Stimulated activated CD8-positive, alpha-beta memory T cell treated with anti-CD3 and anti-CD28 coated beads, Interleukin-12 subunit alpha, Interleukin-12 subunit beta, amount 100 ng/mL, for 1 hour (primary cell): ENCODE measurements at places on chromosomes 5 and 9.

- DNase-seq, result no peak
Measured at GRCh38 chr5:123528065-123528464, 16.1 kb downstream of the CSNK1G3 start.

GRCh38 chr5:176825957-176826356, 15.6 kb downstream of the UNC5A start:
- DNase-seq, result no peak

- DNase-seq, result no peak
Measured at GRCh38 chr5:137278476-137278875, 220.7 kb downstream of the SPOCK1 start.

- no peak for DNase-seq
Measured at GRCh38 chr5:20636686-20637085, 648.7 kb upstream of the CDH18 start.

DNA sequence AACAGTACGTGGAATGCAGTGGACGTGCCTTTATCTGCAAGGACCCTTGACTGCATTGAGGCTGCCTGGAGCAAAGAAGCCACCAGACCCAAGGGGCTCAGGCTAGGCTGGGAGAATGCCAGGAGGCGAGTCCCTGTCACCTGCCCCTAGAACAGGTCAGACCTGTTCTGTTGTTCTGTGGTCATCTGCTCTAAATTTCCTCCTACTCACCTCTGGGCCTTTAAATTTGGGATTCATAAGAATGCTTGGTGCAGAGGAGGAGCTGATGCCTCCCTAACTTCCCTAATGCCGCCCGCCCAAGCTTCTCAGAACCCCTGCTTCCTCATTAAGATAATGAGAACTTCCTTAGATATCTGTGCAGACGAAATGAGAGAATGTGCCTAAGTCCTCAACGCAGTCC, 32.0 kb downstream of the DAPK1 start:
- DNase-seq, result no peak

DNA sequence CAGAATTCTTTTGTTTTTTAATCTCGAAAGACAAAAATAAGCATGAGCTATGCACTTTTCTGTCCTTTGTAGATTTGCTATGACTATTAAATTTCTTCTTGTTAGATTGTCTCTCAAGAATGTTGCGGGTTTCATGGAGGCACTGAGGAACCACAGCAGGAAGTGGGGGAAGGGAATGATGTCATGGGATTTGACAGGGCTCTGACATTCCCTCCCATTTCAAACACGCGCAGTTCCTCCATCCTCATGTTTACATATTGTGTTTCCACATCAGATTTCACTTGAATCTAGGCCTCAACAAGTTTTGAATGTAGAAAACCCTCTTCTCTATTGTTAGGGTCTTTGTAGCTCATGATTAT, 154.8 kb downstream of the PALM2AKAP2 start:
- no peak for DNase-seq

GRCh38 chr9:1053986-1054425, 3.8 kb downstream of the DMRT2 start:
- no peak for DNase-seq

DNA sequence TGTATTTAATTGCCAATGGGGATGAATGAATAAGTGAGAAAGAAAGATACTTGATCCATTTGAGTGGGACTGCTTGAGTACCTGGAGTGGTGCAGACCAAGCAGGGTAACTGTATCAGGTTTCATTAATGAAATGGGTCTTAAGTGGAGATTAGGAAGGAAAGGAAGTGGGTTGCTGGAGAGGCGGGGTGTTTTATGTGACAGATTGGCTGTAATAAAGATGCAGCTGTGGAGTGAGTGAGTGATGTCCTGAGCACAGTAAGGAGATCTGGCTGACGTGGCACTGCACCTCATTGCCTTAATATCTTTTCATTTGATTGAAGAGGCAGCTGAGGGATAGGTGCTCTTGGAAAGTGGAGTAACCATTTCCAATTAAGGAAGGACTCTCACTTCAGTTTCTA, 161.0 kb upstream of the CCDC152 start:
- DNase-seq, result no peak

GRCh38 chr9:91953718-91954117, 3.7 kb upstream of the ROR2 start:
- no peak for DNase-seq

- no peak for DNase-seq
Measured at GRCh38 chr9:13962006-13962405, 351.9 kb downstream of the NFIB start.

DNA sequence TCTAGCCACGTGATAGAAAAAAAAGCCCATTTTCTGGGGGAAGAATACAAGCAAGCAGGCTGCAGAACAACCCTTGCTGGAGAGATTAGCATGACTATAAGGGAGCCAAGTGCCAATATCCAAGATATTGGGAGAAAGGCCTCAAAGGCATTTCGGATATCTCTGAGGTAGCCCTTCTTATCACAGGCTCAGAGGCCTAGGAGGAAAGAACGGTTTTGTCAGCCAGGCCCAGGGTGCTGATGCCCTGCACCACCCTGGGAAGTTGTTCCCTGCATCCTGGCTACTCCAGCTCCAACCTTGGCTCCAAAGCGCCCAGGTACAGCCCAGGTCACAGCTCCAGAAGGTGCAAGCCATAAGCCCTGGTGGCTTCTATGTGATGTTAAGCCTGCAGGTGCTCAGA, 66.4 kb downstream of the C9orf153 start:
- DNase-seq, result no peak

- no peak for DNase-seq
Measured at GRCh38 chr5:30156156-30156555, 1037.3 kb upstream of the CDH6 start.

DNA sequence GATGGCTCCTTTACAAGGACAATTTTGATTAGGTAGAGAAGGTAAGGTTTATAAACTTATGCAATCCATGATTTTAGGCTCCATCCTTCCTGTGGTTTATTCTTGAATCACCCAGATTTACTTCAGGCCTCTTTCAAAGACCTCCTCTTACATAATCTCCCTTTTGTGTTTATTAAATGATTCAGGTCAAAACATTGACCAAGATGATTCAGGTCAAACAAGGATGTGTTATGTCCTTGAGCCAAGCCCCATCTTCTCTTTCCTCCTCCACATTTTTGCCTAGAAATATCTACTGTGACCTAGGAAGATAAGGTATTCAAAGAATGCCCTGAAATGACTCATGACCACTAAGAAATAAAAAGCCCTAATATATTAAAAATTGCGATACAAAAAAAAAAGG, 31.8 kb upstream of the TLR4 start:
- DNase-seq, result no peak

DNA sequence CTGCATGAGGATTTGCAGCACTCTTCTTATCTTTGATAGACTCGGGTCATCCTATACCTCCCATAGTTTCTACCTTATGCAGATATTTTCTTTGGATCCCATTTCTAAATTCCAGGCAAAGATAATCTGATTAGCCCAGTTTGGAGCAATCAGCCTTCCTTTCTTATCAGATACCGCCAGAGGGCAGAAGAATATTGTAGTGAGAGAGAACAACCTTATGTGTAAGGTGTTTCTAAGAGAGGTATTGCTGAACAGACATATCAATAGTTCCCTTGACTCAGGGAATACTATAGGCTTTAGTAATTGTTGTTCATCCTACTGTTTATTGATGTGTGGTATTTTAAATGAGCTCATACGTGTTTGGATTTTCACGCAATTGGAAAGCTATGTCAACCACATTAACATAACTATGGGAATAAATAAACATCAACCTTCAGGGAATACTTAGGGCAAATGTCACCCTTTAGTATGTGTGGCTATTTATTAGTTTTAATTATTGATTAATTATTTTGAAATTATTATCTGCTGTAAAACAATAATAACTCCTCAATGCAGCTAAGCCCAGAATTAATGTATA, 1435.2 kb upstream of the CDH9 start:
- no peak for DNase-seq

DNA sequence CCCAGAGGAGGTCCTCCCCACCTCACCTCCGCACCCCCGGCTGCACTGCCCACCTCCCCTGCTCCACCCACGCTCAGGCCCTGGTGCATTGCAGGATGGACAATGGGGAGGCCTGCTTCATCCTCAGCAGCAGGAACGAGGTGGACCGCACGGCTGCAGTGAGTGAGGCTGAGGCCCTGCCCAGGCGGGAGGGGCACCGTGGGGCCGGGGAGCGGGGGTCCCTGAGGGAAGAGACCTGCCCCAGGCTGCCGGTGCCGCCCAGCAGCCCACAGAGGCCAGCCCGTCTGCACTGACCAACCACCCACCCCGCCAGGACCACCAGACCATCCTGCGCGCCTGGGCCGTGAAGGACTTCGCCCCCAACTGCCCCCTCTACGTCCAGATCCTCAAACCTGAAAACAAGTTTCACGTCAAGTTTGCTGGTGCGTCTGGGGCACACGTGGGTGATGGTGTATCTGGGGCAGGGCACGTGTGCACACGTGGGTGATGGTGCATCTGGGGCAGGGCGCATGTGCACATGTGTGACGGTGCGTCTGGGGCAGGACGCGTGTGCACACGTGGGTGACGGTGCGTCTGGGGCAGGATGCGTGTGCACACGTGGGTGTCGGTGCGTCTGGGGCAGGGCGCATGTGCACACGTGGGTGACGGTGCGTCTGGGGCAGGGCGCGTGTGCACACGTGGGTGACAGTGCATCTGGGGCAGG, 66.7 kb downstream of the KCNT1 start:
- no peak for DNase-seq

- no peak for DNase-seq
Measured at GRCh38 chr5:169767938-169768337, 130.9 kb downstream of the DOCK2 start.

GRCh38 chr9:98085058-98085457, 28.5 kb downstream of the NANS start:
- no peak for DNase-seq

DNA sequence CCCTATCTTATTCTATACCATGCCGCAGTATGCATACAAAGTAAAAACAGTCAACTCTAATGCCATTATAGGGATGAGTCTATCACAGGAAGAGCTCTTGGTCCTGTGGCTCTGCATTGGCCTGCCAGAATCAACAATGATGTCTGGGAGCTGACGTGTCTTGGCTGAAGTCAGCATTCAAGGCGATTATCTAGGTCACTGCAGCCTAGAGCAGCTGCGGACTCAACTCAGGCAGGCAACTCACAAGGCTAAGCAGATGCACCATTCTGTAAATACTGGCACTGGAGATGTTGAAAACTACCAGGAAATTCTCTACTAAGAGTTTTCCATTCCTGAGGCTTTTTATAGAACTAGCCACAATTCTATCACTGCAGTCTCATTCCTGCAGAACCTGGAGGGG, 13.3 kb downstream of the SPATA9 start:
- no peak for DNase-seq

DNA sequence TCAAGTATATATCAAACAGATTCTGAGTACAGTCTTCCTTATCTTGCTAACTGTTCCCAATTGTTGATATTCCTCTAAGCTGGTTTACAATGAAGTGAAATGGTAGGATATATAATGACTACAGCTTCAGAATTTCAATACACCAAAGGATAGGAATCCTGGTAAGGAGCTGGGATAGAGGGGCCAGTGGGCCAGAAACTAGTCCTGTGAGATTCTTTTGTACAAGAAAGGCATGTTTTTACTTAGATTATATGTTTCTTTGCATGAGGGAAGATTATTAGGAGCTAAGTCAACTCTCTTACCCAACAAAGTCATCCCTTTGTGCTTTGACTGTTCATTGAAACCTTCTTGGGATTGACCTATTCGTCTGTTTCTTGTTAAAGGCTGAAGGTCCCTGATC, 435.7 kb downstream of the PLK2 start:
- DNase-seq, result no peak

- DNase-seq, result no peak
Measured at GRCh38 chr9:30244877-30245276, 2139.6 kb upstream of the ACO1 start.

- DNase-seq, result no peak
Measured at GRCh38 chr9:78692871-78693270, 395.9 kb downstream of the PSAT1 start.

GRCh38 chr9:73441890-73442818, 290.5 kb downstream of the ANXA1 start:
- no peak for DNase-seq

DNA sequence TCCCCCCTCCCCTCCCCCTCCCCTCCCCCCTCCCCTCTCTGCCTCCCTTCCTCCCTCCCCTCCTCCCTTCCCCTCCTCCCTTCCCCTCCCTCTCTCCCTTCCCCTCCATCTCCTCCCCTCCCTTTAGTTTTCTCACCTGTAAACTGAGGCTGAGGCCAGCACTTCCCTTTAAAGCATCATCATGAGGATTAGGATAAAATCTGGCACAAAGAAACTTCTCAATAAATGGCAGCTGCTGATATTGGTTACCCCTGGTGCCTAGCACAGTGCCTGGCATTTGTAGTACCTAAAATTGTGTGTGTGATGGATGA, 41.9 kb downstream of the RAI14 start:
- no peak for DNase-seq

DNA sequence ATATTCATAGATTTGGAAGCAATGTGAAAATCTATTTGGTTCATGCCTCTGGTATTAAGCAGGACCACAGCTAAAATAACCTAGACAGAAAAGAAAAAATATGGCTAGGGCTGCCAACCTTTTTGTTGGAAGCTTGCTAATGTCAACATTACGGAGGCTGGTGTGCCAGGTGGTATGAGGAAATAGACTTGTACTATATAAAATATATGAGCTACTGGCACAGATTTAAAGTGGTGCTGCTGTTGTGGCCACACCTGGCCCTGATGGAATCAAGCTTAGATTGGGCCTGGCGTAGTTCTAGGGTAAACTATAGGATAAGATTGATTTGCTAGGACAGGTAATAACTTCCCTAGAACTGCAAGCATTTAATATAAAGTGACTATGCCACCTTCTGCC, 10.6 kb upstream of the PARP8 start:
- DNase-seq, result no peak

DNA sequence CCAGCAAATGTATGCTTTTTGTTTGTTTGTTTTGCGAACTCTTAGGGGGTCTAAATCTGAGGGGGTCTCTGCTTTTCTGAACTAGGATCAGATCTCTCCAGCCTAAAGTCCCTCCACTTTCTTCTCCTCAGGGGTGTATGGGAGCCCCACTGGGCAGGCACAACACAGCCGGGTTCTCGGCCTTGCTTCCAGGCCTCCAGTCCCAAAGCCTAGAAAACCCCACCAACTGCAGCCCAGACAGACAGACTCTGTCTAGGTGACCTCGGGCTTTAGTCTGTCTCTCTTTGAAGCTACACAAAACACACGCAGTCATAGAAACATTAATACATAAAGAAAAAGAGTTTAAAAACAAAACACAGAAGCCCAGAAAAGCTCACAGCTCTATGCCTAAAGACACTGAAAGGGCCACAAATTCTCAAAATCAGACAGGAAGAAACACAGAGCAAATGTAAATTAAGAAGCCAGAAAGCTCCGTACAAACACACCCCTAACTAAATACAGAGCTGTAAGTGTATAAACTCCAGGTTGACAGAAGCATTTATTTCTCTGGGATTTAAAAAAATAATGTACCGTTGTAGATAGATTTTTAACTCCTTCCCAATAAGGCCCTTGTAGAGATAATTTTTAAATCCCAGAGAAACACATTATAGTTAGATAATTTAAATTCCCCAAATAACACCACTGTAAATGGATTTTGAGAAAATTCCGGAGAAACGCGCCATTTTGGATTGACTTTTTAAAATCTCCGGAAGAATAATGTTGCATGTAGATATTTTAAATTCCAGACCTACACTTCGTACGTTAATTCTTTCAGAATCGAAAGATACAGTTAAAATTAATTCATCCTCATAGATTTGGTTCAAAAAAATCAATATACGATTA, 2.0 kb downstream of the PITX1 start:
- no peak for DNase-seq
